ENCODE measurements at places on chromosomes 7 and 10.

GRCh38 chr10:71848325-71849275 lies 2.5 kb downstream of the PSAP start:
- no peak for DNase-seq

GRCh38 chr10:132381741-132382140 lies 15.3 kb upstream of the PWWP2B start:
- no peak for DNase-seq

DNA sequence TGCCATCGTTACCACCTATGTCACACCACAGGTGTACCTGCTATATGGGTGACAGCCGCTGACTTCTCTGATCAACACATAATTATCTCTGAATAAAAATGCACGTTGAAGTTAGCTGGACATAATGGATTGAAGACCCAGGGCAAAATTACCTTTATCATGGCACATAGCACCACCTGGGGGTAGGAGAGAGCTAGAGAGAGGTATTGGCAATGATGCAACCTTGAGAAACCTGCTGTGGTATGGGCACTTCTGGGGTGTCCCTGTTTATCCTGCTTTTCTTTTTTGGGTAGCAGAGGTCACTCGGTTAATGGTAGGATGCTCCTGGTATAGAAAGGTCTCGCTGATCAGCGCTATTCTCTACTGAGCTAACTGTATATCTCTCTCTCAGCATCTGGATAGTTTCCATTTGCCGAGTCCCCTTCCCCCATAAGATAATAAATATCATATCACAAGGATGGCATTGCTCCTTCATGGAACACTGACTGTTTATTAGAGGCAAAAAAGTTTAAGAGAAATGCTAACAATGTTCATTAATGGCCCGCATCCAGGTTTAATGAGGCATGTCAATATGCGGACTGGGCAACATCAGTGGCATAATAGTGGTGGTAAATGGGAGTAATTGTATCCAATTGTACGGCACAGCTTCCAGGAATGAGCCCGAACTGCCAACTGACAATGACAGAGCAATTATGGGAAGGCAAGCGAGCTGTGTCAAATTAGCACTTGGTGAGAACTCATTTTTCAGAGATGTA lies 323.1 kb downstream of the TFEC start:
- DNase-seq, result peak; percentile 4

DNA sequence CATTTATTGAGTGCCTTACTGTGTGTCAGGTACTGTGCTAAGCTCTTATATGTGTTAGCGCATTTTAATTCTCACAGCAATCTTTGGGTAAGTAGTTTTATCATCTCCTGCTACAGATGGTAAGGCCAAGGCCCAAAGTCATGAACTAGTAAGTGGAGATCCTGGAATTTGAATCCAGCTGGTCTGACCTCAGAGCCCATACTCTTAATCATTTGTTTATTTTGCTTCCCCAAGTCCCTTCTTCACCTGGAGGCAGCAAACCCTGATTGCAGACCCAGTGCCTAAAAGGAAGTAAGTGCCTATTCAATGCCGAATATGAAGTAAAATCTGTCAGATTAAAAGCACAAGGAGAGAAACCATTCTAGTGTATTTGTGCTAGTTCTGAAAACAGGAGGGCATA lies 182.9 kb upstream of the TCF7L2 start:
- DNase-seq, result no peak

GRCh38 chr10:88243836-88244730 lies 339.0 kb downstream of the RNLS start:
- DNase-seq, result no peak

- no peak for DNase-seq
These were observed 40.3 kb downstream of the RSU1 start for GRCh38 chr10:16776896-16777295.

DNA sequence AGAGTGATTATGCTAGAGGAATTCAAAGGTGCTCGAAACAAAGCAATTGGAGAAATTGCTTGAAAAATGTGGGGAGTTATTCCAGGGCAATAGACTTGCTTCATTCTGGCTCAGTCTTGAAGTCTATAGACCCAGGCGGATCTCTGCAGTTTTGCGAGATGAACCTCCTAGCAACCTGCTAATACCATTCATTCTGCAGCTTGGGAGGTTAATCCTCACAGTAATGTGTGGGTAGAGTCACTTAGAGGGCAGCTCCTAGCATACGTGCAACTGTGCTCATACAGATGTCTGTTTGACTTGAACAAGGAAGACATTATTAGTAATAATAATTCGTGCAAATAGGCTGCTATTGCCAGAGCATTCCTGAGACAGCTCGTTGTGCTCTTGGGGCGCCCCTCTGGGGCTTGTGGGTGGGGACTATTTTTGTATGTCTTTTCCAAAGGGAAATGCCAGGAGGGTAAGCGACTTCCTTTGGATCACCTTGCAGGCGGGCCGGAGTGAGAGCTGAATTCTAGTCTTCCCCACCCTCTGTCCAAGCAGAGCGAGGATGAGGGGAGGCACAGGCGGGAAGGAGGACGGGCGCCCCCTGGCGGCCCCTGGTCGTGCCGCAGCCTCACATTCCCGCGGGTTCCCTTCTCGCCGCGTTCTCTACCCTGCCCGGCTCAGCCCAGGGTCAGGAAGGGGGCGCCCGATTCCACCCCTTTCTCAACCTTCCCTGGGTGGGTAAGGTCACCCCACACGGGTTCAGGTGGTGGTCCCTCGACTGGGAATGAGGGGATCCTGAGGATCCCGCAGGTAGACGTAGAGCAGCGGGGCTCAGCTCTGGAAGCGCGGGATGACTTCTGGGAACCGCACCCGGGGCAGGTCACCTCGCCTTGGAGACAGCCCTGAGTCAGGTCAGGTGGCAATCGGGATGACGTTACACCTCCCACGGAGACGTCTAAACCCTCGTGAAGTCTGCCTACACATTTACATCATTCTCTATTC lies 241.5 kb downstream of the PHTF2 start:
- DNase-seq, result peak; percentile 53

GRCh38 chr10:14358886-14359573 lies 28.3 kb upstream of the FRMD4A start:
- no peak for DNase-seq

- no peak for DNase-seq
These were observed 37.8 kb upstream of the GARS1 start for GRCh38 chr7:30556840-30557239.

GRCh38 chr7:93563584-93563983 lies 10.9 kb downstream of the CALCR start:
- no peak for DNase-seq

GRCh38 chr10:49367600-49367999 lies 28.3 kb downstream of the DRGX start:
- no peak for DNase-seq

- no peak for DNase-seq
These were observed 433.9 kb downstream of the RPS24 start for GRCh38 chr10:78467496-78468106.

All from CD4-positive, alpha-beta T cell treated with Interleukin-12 subunit alpha and Interleukin-12 subunit beta, for 1 hour (primary cell).